ENCODE measurements at places on chromosomes 6 and 20.

DNA sequence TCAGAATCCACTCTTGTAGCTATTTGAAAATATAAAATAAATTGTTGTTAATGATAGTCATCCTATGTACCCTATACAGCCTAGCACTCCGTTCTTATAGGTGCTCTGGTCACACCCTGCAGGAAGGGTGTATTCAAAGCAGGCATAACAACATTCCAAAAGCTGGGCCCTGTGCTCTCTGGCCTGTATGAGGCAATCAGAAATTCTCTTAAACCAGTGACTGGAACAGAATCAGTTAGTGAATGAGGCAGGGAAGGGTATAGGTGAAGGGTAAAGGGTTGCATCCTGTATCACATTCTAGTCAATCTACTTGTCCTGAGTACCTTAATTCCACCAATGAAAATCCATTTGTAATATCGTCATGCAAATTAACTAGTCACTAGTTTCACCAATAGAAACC, 154.5 kb upstream of the ZNF217 start:
- DNase-seq: no peak

DNA sequence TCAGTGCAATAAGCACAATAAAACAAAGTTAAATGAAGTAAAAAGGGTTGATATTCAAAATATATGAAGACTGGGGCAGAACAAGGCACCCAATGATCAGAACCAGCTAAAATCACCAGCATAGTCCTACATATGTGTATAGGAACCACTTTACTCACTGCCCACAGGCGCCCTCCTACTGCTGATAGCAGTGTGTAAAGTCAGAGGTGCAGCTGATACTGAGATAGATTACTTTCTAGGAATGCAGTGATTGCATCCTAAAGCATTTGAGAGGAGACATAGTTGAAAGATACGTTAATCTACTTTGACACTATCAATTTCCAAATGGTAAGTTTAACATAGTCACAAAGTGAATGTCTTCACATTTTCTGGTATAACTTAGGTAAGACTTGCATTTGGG, 161.1 kb upstream of the MCHR2 start:
- DNase-seq: no peak

GRCh38 chr6:107977283-107977682, 19.3 kb upstream of the SEC63 start:
- no peak for DNase-seq

GRCh38 chr6:157867155-157867559, 44.1 kb downstream of the SNX9 start:
- no peak for DNase-seq

DNA sequence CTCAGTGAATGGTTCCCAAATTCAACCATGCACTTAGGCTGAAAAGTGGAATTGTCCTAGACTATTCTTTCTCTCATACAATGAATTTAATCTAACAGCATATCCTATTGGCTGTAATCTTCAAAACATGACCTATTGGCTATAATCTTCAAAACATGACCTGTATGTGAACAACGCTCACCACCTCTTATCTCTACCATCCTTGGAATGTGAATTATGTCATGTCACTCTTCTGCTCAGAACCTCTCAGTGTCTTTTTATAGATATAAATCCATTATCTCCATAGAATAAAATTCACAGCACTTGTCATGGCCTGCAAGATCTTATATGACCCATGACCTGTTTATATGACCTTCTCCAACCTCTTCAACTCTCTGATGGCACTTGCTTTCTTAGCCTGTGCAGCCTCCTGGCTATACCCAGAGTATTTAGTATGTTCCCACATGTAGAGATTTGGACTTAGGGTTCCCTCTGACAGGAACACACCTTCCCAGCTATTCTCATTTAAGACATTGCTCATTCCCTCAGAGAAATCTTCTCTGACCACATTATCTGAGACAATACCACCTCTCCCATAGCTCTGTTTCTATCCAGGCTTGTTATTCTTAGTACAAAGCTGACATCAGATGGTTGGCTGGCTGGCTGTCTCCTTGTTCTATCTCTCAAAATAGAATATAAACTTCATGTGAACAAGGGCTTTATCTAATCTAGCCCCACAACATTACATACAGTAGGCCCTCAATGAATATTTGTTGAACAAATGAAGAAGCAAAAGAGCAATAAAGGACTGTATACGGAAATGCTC, 275.0 kb upstream of the PREP start:
- DNase-seq: no peak

DNA sequence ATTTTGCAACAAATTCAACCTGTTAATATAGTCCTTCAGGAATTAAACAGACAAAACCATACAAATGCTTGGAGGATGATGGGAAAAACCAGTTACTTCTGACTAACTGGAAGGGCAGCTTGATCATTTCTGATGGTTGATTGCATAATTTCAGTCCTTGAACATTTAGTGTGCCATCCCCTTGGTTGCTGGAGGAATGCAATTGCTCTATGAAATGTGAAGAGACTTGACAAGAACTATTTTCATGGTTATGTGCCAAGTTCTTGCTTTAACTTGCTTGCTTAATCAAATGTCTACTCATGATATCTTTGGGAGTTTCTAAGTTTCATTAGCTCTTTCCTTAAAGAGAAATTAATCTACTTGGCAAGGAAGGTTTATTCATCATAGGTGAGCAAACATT, 45.2 kb downstream of the ANKEF1 start:
- no peak for DNase-seq

GRCh38 chr6:24596717-24597116, 49.3 kb downstream of the KIAA0319 start:
- no peak for DNase-seq

DNA sequence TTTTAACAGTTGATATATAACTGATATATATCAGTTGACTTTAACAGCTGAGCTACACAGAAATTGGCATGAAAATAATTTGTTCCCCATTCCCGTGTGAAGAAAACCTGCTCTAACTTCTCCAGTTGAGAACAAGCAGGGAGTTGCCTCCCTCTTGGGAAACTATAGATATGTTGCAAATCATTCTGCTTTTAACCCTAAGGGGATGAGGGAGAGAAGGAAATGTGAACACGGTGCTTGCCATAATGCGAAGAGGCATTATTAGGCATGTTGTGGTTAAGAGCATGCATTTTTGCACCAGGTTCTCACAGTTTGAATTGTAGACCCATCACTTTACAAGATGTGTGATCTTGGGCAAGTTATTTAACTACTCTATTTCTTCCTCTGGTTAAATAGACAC, 453.7 kb downstream of the TENT5A start:
- no peak for DNase-seq

- no peak for DNase-seq
These were observed 71.9 kb downstream of the TFAP2B start for GRCh38 chr6:50890579-50890978.

GRCh38 chr6:24931296-24931695, 4.5 kb downstream of the RIPOR2 start:
- no peak for DNase-seq

- no peak for DNase-seq
These were observed 351.0 kb downstream of the BCKDHB start for GRCh38 chr6:80457439-80457933.

- peak; percentile 14 for DNase-seq
These were observed 41.4 kb downstream of the DTNBP1 start for GRCh38 chr6:15621203-15622044.

- no peak for DNase-seq
These were observed 62.1 kb upstream of the CNKSR3 start for GRCh38 chr6:154572556-154572955.

DNA sequence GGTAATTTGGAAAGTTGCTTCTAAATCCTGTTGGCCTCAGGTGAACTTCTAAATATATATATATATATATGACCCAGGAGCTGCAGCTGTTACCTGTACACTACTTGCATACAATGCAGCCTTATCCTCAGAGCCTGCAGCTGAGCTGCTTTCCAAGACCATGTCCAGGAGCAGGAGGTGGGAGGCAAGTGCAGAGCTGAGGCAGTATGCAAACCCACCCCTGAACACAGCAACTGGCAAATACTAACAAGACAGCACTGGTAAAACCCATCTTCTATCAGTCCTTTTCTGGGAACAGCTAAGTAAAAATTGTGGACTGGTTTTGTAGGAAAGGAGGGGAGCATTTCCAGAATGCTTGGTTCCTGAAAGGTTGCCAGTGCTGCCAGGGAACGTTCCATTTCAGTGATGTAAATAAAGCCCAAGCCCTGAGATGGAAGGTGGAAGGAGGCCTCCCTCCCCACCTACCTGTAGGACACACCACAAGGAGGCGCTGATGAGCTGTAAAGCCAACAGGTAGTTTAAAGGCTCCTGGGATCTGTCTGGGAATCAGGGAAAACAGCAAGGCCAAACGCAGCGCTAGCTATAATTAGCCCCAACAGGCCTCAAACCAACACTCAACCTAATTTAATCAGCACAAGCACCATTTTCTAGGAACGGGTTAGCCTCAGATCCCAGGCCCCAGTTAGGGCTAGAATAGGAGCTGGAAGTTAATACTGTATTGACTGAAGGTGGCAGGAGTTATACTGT, 93.8 kb upstream of the MAP7 start:
- no peak for DNase-seq

- no peak for DNase-seq
These were observed 3.9 kb downstream of the ETV7 start for GRCh38 chr6:36383606-36384005.

DNA sequence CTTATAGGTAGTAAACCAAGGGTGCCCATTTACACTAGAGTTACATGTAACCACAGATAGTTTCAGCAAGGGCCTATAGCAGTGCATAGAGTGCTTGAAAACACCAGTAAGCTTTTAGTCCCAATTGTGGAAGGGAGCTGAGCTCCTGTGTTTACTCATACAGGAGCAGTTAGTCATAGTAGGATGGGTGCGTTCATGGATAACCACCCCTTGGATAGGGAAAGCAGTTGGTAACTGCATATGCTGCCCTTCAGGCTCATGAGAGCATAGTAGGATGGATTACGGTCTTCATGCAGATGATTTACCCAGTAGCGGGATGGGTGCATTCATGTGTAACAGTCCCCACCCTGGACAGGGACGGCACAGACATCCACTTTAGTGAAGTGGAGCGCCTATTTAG, 45.1 kb downstream of the OR2B6 start:
- DNase-seq: no peak

GRCh38 chr20:1566701-1567100, 9.2 kb upstream of the SIRPD start:
- DNase-seq: no peak

DNA sequence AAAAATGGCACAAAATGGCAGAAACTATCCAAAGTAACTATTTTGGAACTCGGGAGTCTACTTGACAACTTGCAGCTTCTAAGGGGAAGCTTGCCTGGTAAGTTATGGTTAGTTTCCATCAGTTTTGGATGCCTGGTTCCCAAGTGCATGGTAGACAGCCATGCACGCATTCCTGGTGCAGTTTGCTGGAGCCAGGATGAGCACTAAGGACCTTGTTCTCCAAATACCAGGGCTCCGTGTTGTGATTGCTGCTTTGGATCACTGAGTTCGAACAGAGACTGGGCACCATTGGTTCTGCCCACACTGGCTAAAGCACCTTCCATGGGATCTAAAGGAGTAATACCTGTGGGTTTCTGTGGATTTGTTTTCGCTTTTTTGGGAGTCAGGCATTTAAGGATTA, 103.7 kb downstream of the FAM120B start:
- DNase-seq: no peak

DNA sequence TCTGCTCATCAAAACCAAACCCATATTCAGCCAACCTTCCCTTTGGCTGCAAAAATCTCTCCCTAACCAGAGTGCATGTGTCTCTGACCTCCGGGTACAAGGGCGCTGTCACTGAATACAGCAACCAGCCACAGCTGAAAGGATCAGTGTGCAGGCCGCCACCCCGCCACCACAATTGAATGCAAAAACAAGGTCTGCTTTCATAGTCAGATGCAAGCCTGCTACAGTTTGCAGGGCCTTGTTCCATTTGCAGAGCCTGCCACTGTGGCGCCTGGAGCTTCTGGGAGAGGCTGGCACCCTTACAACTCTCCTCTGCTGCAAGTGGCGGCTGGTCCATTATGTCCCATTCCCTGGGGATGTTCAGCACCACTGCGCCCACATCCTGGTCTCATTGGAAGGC, 23.5 kb downstream of the MDGA1 start:
- no peak for DNase-seq

DNA sequence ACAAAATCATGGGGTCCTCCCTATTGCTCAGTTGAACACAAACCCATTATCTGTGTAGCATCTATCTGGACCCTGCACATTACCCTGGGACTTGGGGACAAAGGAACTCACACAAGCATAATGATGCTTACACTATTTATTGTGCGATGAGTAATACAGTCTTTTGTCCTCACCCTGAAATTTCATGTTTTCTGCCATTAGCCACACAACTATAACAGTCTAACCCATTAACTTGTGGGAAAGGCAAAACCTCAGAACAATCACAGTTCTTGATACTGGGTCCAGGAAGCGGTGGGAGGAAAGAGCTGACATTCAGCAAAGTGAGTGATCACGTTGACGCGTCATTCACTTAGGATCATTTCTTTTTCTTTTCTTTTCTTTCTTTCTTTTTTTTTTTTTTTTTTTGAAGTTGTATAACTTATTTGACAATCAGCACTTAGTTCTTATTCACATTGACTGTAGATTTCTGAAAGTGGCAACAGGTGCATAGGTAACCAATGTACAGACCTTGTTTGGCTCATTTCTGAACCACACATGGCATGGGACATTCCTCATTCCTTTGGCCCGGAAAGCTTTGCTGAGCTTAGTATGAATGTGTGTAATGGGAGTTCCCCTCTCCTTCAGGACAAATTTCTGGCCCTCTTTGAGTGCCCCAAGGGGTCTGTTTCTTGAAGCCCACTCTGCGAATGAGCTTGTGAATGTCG, 94.8 kb upstream of the CNKSR3 start:
- no peak for DNase-seq

DNA sequence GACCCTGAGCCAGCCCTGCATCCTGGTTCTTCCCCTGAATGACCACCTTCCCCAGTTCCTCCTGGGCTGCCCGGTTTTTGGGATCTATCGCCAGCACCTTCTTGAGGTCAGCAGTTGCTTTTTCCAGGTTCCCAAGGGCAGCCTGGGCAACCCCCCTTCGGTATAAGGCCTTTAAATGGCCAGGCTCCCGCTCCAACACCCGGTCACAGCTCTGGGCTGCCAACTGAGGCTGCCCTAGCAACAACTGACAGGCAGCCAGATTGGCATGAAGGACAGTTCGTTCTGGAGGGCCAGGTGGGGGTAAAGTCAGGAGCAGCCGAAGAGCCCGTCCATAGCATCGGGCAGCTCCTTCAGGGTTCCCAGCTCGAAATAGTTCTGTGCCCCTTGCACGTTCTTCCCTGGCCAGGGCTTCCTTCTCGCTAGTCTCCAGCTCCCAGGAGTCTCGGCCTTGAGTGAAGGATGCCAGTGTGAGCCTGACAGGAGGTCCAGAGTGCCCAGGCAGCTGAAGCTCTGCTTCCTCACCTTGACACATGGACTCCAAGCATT, 778 bp upstream of the ATF6B start:
- DNase-seq: no peak

- no peak for DNase-seq
These were observed 211.5 kb upstream of the FOXA2 start for GRCh38 chr20:22795871-22796270.

GRCh38 chr6:81446509-81446908, 306.0 kb downstream of the TENT5A start:
- DNase-seq: no peak

GRCh38 chr6:22349051-22349450, 52.2 kb upstream of the PRL start:
- DNase-seq: no peak
